Hindlimb muscle (tissue), 1 donor: ENCODE measurements at places on chromosomes 2 and 18. TPM values are rescaled to one million over a fixed set of nuclear protein-coding genes. Genes with fewer than 3 reads are reported as not detected.

DNA sequence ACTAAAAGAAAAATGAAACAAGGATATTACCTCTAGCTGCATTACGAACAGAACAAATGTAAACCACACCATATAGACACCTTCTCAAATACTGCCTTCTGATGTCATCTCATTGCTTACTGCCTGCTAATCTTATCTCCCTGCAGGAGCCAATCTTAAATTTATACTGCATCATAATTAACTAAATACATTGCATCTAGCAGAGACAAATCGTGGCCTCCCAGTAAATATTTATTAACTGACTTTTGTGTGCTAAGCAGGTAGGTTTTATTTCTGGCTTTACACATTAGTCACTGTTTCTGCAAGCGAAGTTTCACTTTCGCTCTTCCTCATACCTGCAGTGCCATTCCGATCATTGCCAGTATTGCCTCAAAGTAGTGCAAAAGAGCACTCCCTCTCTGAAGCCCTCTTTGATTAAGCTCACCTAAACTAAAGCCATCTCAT is 67.5 kb downstream of the SPATS2L start:
- DNase-seq, result no peak

- no peak for DNase-seq
Measured at GRCh38 chr2:217941886-217942728, 60.7 kb downstream of the TNS1 start.

- DNase-seq, result no peak
Measured at GRCh38 chr2:156630579-156631337, 194.6 kb downstream of the GPD2 start.

DNA sequence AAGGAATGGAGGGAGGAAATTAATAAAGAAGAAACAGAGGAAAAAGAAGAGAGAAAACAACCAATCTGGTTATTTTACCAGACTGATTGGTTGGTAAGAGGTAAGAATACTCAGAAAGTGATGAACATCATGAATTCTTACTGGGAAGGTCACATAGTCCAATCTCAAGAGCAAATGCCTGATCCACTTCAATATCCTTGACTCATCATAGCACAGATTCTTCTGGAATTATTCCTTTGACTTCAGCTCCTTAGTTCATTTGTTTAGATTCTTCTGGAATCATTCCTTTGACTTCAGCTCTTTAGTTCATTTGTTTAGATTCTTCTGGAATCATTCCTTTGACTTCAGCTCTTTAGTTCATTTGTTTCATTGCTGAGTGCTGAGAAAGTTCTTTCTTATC is 2030.6 kb upstream of the CELF4 start:
- no peak for DNase-seq

DNA sequence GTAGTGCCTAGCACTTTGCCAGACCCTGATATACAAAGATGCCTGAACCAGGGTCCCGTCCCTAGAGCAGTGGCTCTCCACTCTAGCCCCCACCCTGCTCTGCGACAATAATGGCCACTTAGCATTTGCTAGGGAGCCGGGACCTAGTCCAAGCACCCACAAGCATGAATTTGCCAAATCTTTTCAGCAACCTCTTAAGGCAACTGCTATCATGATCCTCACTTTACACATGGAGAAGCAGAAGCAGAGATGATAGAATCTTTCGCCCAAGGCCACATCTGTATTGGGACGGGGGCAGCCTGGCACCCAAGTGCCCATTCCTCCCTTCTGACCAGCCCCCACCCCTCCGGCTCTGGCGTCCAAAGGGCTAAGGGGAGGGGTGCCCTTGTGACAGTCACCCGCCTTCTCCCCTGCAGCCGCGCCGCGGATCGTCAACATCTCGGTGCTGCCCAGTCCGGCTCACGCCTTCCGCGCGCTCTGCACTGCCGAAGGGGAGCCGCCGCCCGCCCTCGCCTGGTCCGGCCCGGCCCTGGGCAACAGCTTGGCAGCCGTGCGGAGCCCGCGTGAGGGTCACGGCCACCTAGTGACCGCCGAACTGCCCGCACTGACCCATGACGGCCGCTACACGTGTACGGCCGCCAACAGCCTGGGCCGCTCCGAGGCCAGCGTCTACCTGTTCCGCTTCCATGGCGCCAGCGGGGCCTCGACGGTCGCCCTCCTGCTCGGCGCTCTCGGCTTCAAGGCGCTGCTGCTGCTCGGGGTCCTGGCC is 13.0 kb downstream of the SIGLEC15 start:
- DNase-seq, result no peak

DNA sequence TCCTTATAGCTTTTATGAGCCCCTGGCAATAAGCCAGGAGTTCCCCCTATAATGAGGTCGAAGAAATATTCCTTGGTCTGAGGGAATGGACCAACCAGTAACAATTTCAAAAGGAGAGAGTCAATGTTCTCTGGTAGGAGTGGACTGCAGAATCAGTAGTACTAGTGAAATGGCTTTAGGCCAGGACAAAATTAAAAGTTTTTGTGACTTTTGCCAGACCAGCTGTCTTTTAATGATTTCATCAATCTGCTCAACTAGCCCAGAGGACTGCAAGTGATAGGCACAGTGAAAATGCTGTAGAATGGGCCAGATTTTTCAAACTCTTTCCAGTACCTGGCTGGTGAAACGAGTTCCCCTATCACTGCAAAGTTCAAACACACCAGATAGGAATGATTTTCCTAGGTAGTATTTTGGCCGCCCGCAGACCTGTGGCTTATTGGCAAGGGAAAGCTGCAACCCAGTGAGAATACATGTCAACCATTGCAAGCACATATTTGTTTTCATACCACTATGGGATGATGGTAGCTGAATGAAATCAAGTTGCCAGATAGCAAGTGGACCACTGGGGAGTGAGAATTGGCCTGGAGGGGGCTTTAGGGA is 45.5 kb downstream of the CERS6 start:
- no peak for DNase-seq

DNA sequence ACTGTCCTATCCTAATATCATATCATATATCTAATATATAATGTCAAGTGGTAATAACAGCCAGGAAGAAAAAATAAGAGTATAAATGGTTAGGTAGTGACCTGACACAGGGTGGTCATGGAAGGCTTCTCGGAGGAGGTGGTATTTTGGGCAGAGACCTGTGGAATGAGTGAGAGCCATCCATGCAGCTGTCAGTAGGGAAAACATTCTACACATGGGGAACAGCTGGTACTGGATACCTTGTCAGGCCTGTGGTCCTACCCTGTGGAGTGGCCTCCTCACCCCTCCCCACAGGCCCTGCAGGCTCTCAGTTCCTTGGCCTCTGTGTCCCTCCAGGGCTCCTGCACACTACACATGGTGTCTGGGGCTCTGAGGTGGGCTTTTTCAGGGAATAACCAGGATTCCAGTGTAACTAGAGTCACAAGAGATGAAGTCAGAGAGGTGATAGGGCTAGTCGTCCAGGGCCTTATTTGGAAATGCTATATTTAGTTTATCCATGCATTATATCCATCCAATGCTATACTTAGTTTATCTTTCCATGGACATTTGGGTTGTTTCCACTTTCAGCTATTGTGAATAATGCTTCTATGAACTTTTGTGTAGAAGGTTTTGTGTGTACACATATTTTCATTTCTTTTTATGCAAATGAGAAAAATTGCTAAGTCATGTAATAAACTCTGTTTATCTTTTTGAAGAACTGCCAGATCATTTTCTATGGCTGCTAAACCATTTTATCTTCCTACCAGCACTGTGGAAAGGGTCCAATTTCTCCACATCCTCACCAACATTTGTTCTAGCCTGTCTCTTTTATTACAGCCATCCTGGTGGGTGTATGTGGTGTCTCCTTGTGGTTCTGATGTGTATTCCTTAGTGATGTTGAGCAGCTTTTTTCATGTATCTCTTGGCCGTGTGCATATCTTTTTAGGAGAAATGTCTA is 75.6 kb downstream of the TPGS2 start:
- DNase-seq, result no peak

- DNase-seq, result no peak
Measured at GRCh38 chr18:47801817-47802216, 128.6 kb downstream of the SMAD2 start.

GRCh38 chr2:87401726-87402345 is 346.1 kb upstream of the PLGLB2 start:
- DNase-seq, result no peak

- DNase-seq, result no peak
Measured at GRCh38 chr2:8418721-8419120, 263.1 kb upstream of the ID2 start.

- DNase-seq, result no peak
Measured at GRCh38 chr18:47689371-47689770, 241.1 kb downstream of the SMAD2 start.

- no peak for DNase-seq
Measured at GRCh38 chr2:102061286-102061699, 69.5 kb downstream of the IL1R2 start.

- DNase-seq, result no peak
Measured at GRCh38 chr2:14316594-14316993, 315.9 kb upstream of the LRATD1 start.

DNA sequence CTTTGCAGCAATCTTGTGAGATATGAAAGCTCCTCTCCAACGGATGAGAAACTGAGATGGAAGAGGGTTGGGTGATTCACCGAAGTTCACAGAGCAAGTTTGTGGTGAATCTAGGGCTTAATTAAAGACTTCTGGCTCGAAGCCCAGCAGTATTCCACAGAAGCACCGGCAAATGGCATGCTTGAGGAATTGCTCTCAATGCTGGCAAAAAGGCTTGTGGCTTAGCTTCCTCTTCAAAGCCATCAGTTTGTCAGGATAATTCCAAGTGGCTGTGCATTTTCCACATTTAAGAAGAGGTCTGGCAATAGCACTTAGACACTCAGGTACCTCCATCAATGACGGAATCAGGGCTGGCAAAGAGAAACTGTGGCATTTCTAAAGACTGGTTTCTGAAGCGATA is 98.7 kb upstream of the SLC66A3 start:
- no peak for DNase-seq

- no peak for DNase-seq
Measured at GRCh38 chr18:60040971-60041370, 141.2 kb downstream of the PMAIP1 start.

DNA sequence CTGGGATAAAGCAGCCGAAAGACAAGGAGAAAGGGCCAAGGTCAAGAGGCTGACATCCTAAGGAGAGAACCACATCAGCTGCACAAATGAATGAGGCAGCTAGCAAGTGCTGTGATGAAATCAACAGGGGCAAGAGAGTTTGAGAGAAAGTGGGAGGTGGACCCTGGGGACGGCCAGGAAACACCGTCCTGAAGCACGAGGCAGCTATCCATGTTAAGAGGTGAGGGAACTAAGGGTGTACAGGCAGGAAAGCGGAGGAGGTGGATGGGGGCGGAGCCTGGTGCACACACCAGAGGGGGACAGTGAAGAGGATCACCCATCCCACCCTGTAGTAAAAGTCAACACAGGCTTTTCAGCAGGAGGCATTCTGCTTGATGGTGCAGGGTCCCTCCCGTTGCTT is 52.4 kb downstream of the HDLBP start:
- DNase-seq, result no peak

- no peak for DNase-seq
Measured at GRCh38 chr18:2522112-2522511, 49.2 kb downstream of the METTL4 start.

DNA sequence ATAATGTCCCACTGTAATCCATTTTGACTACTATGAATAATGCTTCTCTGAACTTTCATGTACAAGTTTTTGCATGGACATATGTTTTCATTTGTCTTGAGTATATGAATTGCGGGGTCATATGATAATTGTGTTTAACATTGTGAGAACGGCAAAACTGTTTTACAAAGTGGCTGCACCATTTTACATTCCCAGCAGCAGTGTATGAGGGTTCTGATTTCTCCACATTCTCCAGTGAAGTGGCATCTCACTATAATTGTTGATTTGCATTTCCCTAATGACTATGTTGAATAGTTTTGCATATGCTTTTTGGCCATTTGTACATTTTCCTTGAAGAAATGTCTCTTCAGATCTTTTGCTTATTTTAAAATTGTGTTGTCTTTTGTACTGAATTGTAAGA is 20.1 kb downstream of the NCOA1 start:
- DNase-seq, result no peak

DNA sequence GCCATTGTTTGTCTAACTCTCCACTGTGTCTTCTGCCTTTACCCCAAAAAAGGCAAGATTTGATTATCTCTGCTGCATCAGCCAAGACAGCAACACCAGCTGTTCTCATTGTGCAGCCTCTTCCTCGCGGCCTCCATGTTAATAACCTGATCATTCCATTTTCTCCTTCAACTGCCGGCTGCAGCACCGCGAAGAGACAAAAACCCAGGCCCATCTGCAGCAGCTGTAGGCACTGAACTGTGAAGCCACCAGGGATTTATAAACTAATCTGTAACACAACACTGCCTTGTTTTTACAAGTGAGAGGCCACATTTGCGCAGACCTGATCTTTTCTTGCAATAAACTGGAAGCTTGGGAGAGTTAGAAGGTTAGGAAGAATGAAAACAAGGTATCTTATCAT is 147.8 kb downstream of the SATB2 start:
- peak; percentile 15 for DNase-seq

GRCh38 chr2:8312861-8313830 is 368.7 kb upstream of the ID2 start:
- no peak for DNase-seq

DNA sequence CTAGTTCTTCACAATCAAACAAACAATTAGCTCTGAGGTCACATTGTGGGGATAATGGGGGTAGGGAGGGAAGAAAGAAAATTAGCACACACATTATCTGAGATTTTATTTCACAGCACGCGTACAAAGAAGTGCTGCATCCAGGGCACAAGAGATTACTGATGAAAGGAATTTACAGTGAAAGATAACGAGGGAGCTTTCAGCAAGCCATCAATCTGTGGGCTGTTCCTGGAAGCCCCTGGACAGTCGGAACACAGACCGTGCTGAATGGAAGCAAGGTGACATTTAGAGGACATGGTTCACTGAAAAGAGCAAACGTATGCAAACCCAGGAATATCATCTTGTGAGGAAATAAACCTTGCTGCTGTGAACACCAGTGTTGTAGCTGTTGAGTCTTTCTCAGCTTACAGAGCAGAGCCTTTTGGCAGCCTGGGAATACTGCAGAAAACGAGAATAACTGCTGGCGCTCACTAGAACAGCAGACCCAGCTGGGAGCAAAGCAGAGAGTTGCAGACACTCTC is 63.2 kb downstream of the SCG2 start:
- peak; percentile 40 for DNase-seq

DNA sequence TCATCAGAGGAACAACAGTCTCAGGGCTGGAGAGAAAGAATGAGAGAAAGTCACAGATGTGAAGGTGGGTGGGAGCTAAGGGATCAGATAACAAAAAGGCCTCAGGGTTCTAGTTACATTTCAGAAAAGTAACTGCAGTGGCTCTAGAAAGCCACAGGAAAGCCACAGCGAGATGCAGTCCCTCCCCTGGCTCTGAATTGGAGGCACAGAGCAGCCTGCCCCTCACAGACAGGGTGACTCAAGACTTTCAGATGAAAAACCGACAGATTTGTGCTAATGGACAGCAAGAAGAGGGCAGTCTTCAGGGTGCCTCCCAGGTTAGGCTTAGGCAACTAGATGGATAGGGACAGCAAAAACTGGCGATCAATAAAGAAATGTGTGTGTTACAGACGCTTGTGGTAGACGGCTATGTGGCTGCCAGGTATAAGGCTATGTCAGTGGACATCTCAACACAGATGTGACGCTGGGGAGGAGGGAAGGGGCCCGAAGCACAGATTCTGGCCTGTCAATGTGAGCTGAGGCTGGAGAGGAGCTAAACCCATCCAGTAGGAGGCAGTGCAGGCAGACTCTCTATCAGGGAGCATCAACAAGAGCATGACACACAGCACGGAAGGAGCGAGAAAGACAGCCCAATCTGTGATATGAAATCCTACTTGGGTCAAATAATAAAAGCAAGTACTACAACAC is 26.2 kb downstream of the UNC50 start:
- DNase-seq, result no peak

GRCh38 chr2:240365971-240366471 is 69.4 kb upstream of the GPC1 start:
- DNase-seq, result no peak

Gene IL36B
- polyA plus RNA-seq, result not detected

Gene EN1
- polyA plus RNA-seq, result 8.3 TPM

Gene ECEL1
- polyA plus RNA-seq, result 0.39 TPM
